ENCODE measurements at places on chromosomes 5 and 9. TPM values are rescaled to one million over a fixed set of nuclear protein-coding genes. Genes with fewer than 3 reads are reported as not detected.
A peak's percentile ranks its signal among the peaks of the same experiment; 100 is the strongest.

CAMSAP1 gene
- polyA plus RNA-seq = 1.6 TPM

SCAI gene
- under 0.01 TPM for polyA plus RNA-seq

KLF9 gene
- polyA plus RNA-seq = 1.3 TPM

GRCh38 chr9:16501141-16501540, 369.3 kb downstream of the BNC2 start:
- DNase-seq = no peak
- no peak overlapping the region for H3K27ac ChIP-seq
- no peaks in the 10 kb centered on the region for H3K4me1 ChIP-seq
- H3K27me3 ChIP-seq = no peaks in the 10 kb centered on the region
- H3K36me3 ChIP-seq = no peaks in the 10 kb centered on the region

DNA sequence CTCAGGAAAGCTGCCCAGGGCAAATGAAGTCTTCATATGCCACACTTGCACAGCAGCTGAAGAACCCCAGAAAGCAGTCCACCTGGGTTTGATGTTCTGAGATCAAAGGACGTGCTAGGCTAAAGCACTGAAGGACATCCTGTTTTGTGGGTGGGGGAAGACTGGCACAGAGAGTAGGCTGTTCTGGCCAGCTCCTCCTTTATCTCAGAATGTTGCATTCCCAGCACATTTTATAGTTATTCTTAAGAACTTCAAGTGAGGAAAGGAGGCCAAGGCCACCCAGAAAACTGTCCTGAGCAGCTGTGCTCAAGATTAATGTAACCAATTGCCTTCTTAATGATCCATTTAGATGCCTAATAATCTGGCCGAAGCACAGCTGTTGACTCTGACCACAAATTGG, 10.9 kb downstream of the SHOC1 start:
- H3K4me1 ChIP-seq = no peaks in the 10 kb centered on the region
- H3K27me3 ChIP-seq = no peaks in the 10 kb centered on the region
- H3K36me3 ChIP-seq = no peaks in the 10 kb centered on the region
- DNase-seq = no peak
- no peak overlapping the region for H3K27ac ChIP-seq
- H3K4me3 ChIP-seq = no peak overlapping the region

DNA sequence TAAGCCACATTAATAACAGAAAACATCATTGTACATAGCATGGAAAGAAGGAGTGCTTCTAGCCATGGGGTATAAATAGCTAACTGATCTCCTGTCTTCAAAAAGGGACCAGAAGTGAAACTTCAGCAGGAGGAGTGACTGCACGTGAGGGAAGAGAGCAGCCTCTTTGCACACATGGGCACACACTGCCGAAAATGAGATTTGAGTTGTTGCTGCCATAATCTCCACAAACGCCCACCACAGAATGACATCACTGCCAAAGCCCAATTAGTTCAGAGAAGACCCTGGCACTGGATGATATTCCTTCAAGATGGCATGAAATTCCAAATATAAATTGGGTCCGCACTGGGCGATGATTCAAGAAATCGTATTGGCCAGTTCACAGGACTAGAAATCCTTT, 238.9 kb upstream of the NR4A3 start:
- no peak overlapping the region for H3K27ac ChIP-seq
- no peaks in the 10 kb centered on the region for H3K27me3 ChIP-seq
- DNase-seq = no peak
- H3K36me3 ChIP-seq = no peaks in the 10 kb centered on the region
- no peak overlapping the region for H3K4me3 ChIP-seq
- H3K4me1 ChIP-seq = no peaks in the 10 kb centered on the region

DNA sequence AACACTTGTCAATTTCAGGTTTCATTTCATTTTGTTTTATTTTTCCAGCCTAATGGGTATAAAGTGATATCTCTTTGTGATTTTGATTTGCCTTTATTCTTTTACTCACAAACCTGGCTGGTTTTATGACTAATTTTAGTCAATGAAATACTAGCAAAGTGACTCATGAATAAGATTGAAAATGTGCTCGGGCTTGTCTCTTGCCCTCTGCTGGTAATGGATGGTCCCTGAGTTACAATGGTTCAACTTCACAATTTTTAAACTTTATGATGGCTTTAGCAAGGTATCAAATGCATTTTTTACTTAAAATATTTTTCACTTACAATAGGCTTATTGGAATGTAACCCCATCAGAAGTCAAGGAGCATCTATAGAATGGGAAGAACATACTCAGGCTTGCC, 431.4 kb upstream of the CCNG1 start:
- no peak overlapping the region for H3K27ac ChIP-seq
- no peaks in the 10 kb centered on the region for H3K4me1 ChIP-seq
- no peak overlapping the region for H3K4me3 ChIP-seq
- H3K36me3 ChIP-seq = no peaks in the 10 kb centered on the region
- no peaks in the 10 kb centered on the region for H3K27me3 ChIP-seq

DNA sequence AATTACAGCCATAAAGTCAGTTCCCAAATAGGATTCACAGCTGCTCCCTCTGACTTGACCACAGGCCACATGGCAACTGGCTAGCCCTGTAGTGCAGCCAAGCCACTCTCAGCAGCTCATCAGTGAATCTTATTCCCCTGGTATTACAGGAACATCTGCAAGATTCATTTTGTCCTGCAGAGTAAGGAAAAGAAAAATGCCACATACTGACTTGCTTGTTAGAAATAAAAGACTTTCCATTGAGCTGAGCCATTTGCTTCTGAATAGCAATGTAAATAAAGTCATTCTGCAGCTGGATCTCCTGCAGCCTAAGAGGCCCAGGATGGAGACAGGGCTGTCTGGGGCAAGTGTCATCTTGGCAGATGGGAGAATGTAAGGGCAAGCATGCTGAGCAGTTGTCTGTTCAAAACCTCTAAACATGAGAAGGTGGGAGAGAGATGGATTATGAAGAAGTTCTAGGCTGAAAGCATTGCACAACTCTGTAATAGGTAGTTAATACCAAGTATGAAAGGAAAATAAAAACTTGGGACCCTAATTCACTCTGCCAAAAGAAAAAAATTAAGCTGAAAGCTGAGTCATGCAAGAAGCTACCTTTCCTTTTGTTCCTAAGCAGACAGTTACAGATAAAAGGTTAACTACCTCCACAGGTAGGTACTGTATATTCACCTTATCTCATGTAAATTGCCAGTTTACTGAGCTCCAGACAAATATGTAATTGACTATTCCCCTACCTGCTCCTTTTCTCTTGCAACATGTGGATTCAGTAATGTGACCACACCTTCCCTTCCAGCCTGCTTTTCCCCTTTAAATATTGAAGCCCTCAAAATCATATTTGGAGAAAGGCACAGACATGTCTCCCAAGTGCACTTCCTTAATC, 244.4 kb upstream of the RAI14 start:
- DNase-seq = no peak
- no peaks in the 10 kb centered on the region for H3K36me3 ChIP-seq
- no peak overlapping the region for H3K27ac ChIP-seq
- H3K4me3 ChIP-seq = no peak overlapping the region

DNA sequence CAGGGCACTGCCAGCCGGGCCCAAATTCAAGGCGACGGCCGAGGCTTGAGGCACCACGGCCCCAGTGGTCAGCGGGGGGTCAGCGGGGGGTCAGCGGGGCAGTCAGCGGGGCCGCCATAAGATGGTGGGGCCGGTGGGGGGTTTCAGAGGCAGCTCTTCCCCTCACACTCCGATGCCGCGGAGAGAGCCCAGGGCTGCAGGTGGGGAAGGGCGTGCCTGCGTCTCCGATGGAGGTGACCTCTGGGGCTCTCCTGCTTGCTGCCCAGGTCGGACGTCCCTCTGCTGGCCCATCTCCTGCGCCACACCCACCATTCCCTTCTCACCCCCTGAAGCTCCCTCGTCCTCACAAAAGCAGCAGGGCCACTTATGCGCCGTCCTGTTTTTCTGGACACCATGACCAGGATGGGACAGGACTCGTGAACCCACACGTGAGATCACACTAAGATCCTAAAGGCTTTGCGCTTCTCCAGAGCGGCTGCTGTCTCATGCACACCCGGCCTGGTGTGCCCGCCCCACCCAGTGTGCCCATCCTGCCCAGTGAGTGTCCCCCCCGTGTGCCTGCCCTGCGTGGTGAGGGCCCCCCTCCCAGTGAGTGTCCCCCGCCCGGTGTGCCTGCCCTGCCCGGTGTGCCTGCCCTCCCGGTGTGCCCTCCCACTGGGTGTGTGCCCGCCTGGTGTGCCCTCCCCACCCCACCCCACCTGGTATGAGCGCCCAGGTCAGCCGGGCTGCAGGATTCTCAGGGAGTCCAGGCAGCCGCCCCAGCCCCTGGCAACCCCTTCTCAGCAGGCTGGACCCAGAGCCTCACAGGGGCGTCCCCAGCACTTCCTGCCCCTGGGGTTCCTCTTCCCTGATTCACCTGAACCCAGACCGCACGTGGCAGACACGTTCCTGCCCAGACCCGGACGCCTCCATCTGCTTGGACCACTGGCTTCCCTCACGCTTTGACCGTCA, 48.7 kb upstream of the NKD2 start:
- H3K27me3 ChIP-seq = peaks cover 3% of the 10 kb centered on the region
- no peak for DNase-seq
- no peaks in the 10 kb centered on the region for H3K4me1 ChIP-seq
- no peak overlapping the region for H3K4me3 ChIP-seq
- no peaks in the 10 kb centered on the region for H3K36me3 ChIP-seq

DNA sequence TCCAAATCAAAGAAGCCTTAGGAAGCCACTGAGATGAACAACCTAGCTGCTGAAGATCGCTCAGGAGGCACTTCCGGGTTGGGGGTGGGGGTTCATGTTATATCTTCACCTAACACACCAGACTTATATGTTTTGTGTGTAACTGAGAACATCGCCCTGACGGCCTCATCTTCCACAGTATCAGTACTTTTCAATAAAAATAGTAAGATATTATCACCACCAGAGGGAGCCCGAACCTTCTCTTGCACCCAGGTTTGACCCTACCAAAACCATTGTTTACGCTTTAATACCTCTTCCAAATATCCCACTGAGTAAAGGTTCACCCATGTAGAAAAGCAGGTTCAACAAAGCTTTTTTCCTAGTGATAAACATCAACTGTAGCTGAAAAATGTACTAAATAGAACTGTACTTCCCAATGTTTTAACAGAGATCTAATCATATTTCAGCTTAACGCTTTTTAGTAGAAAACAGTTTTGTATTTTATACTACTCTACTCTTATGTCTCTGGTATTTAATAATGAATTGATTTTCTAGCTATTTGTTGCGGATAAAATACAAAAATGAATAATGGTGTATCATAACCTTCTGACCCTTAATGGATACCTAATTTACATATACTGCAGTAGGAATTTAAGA, 244.0 kb downstream of the EPB41L4A start:
- no peaks in the 10 kb centered on the region for H3K4me1 ChIP-seq
- peak; percentile 56 for DNase-seq
- no peak overlapping the region for H3K4me3 ChIP-seq
- no peaks in the 10 kb centered on the region for H3K27me3 ChIP-seq

Measured in small intestine (tissue), 16 donors.